Astrocyte (in vitro differentiated cells and primary cell): ENCODE measurements at places on chromosomes 7 and 10.
A peak's percentile ranks its signal among the peaks of the same experiment; 100 is the strongest.

GRCh38 chr7:116929914-116930913 is 23.1 kb upstream of the ST7 start:
- H3K36me3 ChIP-seq = no peaks in the 10 kb centered on the region
- H3K27me3 ChIP-seq = peaks cover 2% of the 10 kb centered on the region
- H3K4me3 ChIP-seq = no peak overlapping the region
- no peak overlapping the region for H3K27ac ChIP-seq
- H3K4me1 ChIP-seq = no peaks in the 10 kb centered on the region

- peak overlapping the region; percentile 8 for H3K4me3 ChIP-seq
- H3K36me3 ChIP-seq = no peaks in the 10 kb centered on the region
- no peak for DNase-seq
- no peak overlapping the region for H3K27ac ChIP-seq
- H3K4me1 ChIP-seq = no peaks in the 10 kb centered on the region
Measured at GRCh38 chr10:43323245-43323644, 48.2 kb upstream of the FXYD4 start.

- peaks cover 30% of the 10 kb centered on the region for H3K4me1 ChIP-seq
- H3K27me3 ChIP-seq = no peaks in the 10 kb centered on the region
- no peak overlapping the region for H3K27ac ChIP-seq
Measured at GRCh38 chr7:119964065-119964464, 308.9 kb upstream of the KCND2 start.

DNA sequence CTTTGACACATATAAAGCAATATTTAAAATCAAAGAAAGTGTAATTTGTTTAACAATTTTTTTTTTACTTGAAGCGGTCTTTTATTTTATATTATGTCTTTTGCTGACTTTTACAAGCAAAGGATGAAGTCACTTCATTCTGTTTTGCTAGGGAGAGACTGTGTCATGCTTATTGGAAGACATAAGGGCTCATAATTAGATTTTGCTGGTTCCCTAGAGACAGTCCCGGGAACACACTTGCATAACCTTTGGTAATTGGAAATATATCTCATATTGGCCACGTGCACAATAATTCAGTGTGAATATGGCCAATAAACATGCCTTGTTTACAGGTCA is 448 bp upstream of the NET1 start:
- peak overlapping the region; percentile 67 for H3K4me3 ChIP-seq
- H3K36me3 ChIP-seq = no peaks in the 10 kb centered on the region
- DNase-seq = no peak
- no peak overlapping the region for H3K27ac ChIP-seq
- H3K4me1 ChIP-seq = no peaks in the 10 kb centered on the region

DNA sequence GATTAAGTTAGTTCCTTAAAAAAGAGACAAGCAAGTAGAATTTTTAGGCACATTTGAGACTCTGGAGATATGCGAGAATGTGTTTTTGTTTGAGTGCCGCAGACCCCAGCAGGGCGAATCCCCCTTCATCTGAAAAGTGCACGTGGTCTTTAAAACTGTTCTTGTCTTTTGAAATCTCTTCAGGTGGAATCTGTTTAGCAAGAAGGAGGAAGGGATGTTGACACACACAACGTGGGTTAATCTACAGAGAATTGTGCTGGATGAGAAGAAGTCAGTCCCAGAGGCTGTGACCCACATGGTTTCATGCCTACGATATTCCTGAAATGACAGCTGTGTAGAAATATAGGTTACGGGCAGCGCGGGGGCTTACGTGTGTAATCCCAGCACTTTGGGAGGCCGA is 27.1 kb upstream of the ZFAND2A start:
- DNase-seq = no peak
- no peak overlapping the region for H3K27ac ChIP-seq
- H3K4me3 ChIP-seq = no peak overlapping the region
- peaks cover 2% of the 10 kb centered on the region for H3K4me1 ChIP-seq
- no peaks in the 10 kb centered on the region for H3K36me3 ChIP-seq

DNA sequence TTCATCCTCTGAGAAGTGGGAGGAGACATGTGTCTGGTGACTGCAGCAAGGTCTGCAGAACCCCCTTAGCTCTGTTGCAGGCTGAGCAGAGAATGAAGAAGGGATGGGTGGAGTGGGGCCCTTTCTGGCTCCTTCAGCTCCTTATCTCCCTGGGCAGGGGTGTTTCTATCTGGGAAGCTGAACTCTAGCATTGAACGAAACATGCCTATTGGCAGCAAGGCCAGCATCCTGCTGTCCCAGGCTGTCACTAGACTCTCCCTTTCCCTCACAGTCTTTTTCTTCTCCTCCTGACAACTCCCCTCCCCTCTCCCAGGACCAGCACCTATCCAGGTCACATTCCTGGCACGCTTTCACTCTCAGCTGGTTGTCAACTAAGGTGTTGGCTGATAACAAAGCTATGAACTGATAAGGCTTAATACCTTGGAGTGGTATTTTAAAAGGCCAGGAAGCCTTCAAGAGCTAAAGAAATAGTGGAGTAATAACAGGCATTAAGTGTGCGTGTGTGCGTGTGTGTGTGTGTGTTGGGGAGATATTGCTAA is 128.8 kb upstream of the FZD8 start:
- no peaks in the 10 kb centered on the region for H3K4me1 ChIP-seq
- no peak overlapping the region for H3K27ac ChIP-seq
- H3K36me3 ChIP-seq = no peaks in the 10 kb centered on the region
- no peak for DNase-seq
- no peaks in the 10 kb centered on the region for H3K27me3 ChIP-seq
- H3K4me3 ChIP-seq = no peak overlapping the region

- H3K27me3 ChIP-seq = no peaks in the 10 kb centered on the region
- H3K27ac ChIP-seq = peak overlapping the region; percentile 82
- peaks cover 23% of the 10 kb centered on the region for H3K4me1 ChIP-seq
- H3K36me3 ChIP-seq = no peaks in the 10 kb centered on the region
- no peak overlapping the region for H3K4me3 ChIP-seq
Measured at GRCh38 chr7:75771224-75771623, 787 bp downstream of the CCL26 start.

DNA sequence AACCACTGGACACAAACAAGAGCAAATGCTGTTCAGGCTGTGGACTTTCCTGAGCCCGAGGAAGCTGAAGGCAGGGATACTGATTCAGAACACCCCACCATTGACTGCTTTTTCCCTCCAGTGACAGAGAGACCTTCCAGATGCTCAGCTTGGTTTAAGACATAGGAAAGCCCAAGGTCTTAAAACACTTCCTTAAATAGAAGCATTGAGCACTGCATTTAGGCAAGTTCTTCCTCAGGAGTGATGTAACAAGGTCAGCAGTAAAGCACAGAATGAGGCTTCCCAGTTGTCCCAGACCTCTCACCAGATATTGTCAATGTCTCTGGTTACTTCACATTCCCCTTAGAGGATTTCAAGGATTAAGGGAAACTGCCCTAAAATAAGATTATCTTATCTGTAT is 19.6 kb upstream of the CDCA7L start:
- H3K4me3 ChIP-seq = no peak overlapping the region
- H3K4me1 ChIP-seq = peaks cover 7% of the 10 kb centered on the region
- H3K36me3 ChIP-seq = no peaks in the 10 kb centered on the region

DNA sequence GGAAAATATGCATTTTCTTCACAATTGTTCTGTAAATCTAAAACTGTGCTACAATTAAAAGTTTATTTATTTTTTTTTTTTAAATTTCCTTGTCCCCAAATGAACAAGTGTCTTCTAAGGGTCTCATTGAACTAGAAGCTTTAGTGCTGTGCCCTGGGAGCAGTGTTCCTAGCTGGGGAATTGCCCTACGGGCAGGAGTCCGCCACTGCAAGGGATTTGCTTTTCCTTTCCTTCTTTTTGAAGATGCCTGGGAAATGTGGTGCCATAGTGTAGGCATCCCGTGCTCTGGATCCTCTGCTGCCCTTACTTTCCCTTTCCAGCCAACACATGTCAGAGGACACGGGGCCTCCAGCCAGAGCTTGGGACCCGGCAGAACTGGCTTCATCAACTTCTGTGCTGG is 177.1 kb upstream of the CTBP2 start:
- no peaks in the 10 kb centered on the region for H3K27me3 ChIP-seq
- no peaks in the 10 kb centered on the region for H3K4me1 ChIP-seq
- H3K27ac ChIP-seq = no peak overlapping the region
- DNase-seq = no peak
- no peak overlapping the region for H3K4me3 ChIP-seq

DNA sequence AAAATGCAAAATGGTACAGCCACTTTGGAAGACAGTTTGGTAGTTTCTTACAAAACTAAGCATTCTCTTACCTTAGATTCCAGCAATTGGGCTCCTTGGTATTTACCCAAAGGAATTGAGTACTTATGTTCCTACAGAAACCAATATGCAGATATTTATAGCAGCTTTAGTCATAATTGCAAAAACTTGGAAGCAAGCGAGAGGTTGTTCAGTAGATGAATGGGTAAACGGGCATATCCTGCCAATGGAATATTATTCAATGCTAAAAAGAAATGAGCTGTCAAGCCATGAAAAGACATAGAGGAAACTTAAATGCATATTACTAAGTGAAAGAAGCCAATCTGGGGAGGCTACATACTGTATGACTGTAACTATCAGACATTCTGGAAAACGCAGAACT is 926.7 kb downstream of the TYW1 start:
- H3K4me1 ChIP-seq = no peaks in the 10 kb centered on the region
- no peak for DNase-seq
- H3K36me3 ChIP-seq = no peaks in the 10 kb centered on the region
- no peak overlapping the region for H3K27ac ChIP-seq
- no peaks in the 10 kb centered on the region for H3K27me3 ChIP-seq

DNA sequence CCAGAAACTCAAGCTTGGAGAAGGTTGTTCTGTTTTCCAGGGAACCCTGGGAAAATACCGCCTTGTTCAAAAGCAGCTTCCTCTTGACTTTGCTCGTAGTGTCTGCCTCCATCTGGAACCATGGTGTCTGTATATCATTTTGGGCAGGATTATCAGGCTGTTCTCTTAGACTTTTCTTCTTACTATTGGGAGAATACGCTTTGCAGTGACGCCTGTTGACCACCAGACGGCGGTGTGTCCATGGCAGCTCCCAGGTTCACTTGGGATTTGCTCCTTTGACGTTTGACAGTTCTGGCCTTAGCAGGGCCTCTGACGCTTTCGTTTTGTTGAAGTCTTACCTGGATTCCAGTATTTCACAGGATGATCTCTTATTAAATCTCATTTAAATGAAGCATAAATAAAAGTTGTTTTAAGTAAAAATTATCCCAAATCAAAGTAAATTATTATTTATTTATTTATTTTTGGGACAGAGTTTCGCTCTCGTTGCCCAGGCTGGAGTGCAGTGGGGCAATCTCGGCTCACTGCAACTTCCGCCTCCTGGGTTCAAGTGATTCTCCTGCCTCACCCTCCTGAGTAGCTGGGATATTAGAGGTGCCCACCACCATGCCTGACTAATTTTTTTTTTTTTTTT is 41.8 kb upstream of the GJD4 start:
- peaks cover 23% of the 10 kb centered on the region for H3K4me1 ChIP-seq
- H3K4me3 ChIP-seq = no peak overlapping the region
- H3K27ac ChIP-seq = no peak overlapping the region
- DNase-seq = peak; percentile 49

DNA sequence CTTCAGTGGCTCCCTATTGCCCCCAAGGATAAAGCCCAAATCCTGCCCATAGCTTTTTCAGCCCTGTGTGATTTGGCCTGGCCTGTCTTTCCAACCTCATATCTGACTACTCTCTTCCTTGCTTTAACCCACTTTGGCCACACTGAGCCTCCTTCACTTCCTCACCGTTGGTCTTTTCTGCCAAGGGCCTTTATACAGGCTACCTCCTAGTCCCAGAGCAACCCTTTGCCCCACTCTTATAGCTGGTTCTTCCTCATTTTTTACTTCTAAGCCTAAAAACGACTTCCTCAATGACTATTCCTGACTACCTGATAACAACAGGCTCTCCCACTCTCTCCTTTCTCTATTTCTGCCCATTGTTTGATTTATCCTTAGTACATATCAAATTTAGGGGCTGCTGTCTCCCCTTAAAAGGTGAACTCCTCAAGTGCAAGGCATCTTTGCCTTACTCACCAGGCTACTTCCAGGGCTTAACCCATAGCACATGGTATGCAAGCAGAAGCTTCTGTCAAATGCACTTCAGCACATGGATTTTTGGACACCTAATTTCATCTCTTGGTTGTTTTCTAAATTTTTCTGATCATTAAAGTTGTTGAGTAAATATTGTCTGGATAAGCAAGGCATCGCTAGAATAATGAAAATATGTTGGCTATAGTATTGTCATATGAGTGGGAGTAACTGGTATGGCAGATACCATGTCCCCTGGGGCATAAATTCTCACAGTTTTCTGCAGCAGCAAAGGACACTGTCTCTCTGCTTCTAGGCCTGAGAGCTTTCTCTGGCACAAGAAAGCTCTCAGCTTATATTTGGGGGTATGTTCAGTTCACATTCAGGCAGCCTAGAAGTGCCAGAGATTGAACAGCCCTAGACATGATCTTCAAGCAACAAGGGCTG is 201.5 kb upstream of the GPR26 start:
- H3K27me3 ChIP-seq = no peaks in the 10 kb centered on the region
- H3K4me1 ChIP-seq = no peaks in the 10 kb centered on the region
- no peak for DNase-seq
- no peak overlapping the region for H3K27ac ChIP-seq
- H3K36me3 ChIP-seq = no peaks in the 10 kb centered on the region
- no peak overlapping the region for H3K4me3 ChIP-seq

- H3K27me3 ChIP-seq = no peaks in the 10 kb centered on the region
- H3K4me1 ChIP-seq = peaks cover 7% of the 10 kb centered on the region
- H3K36me3 ChIP-seq = no peaks in the 10 kb centered on the region
- H3K4me3 ChIP-seq = no peak overlapping the region
- H3K27ac ChIP-seq = peak overlapping the region; percentile 28
Measured at GRCh38 chr7:83546586-83546985, 102.4 kb downstream of the SEMA3E start.

GRCh38 chr10:20633714-20634113 is 263.4 kb downstream of the NEBL start:
- no peak for DNase-seq
- no peaks in the 10 kb centered on the region for H3K36me3 ChIP-seq
- H3K4me1 ChIP-seq = no peaks in the 10 kb centered on the region
- no peak overlapping the region for H3K4me3 ChIP-seq

- H3K27me3 ChIP-seq = no peaks in the 10 kb centered on the region
- no peak overlapping the region for H3K27ac ChIP-seq
- no peaks in the 10 kb centered on the region for H3K4me1 ChIP-seq
- H3K36me3 ChIP-seq = no peaks in the 10 kb centered on the region
Measured at GRCh38 chr10:51786016-51786683, 86.8 kb upstream of the CSTF2T start.

GRCh38 chr10:86087716-86088115 is 278.9 kb downstream of the GRID1 start:
- no peaks in the 10 kb centered on the region for H3K36me3 ChIP-seq
- H3K4me3 ChIP-seq = no peak overlapping the region
- DNase-seq = no peak
- no peaks in the 10 kb centered on the region for H3K27me3 ChIP-seq
- H3K4me1 ChIP-seq = no peaks in the 10 kb centered on the region

- DNase-seq = peak; percentile 99
- H3K36me3 ChIP-seq = no peaks in the 10 kb centered on the region
- H3K27ac ChIP-seq = peak overlapping the region; percentile 84
- no peaks in the 10 kb centered on the region for H3K27me3 ChIP-seq
Measured at GRCh38 chr7:117230276-117231046, 92.4 kb downstream of the WNT2 start.
